ENCODE measurements at places on chromosomes 7 and 10. TPM values are rescaled to one million over a fixed set of nuclear protein-coding genes. Genes with fewer than 3 reads are reported as not detected.
A peak's percentile ranks its signal among the peaks of the same experiment; 100 is the strongest.

BTBD16 gene
- not detected for total RNA-seq

ELFN1 gene
- total RNA-seq, result 0.07 TPM

UTF1 gene
- total RNA-seq, result not detected

PNLIPRP2 gene
- not detected for total RNA-seq

MUC3A gene
- total RNA-seq, result not detected

MYOF gene
- 2.7 TPM for total RNA-seq

CCAR1 gene
- 111 TPM for total RNA-seq

GRCh38 chr7:33562996-33563395, 342.3 kb upstream of the BMPER start:
- H3K27me3 ChIP-seq, result no peaks in the 10 kb centered on the region
- no peaks in the 10 kb centered on the region for H3K36me3 ChIP-seq
- no peak for DNase-seq
- no peak overlapping the region for H3K4me3 ChIP-seq

- no peak for DNase-seq
- no peak overlapping the region for H3K27ac ChIP-seq
- no peaks in the 10 kb centered on the region for H3K36me3 ChIP-seq
- no peak overlapping the region for H3K4me3 ChIP-seq
Measured at GRCh38 chr7:93945756-93946535, 24.4 kb downstream of the GNG11 start.

DNA sequence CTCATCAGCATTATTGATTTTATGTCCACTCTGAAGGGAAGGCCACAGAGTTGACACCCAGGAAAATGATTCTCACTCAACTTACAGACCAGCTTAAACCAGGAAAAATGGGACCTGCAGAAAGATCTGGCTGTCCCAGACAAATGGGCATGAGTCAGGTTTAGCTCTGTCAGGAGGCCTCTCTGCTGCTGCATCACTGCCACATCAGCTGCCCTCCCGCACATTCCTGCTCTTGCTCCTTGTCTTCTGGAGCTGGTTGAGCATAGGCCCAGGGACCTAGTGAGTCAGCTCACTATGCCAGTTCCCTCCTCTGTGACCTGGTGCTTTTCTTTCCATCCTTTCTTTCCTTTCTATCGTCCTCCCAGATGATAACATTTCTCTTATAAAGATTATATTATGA, 18.8 kb upstream of the SMNDC1 start:
- H3K4me3 ChIP-seq, result no peak overlapping the region
- peaks cover 4% of the 10 kb centered on the region for H3K36me3 ChIP-seq
- no peak overlapping the region for H3K27ac ChIP-seq
- no peak for DNase-seq
- peaks cover 5% of the 10 kb centered on the region for H3K27me3 ChIP-seq
- peaks cover 19% of the 10 kb centered on the region for H3K4me1 ChIP-seq

DNA sequence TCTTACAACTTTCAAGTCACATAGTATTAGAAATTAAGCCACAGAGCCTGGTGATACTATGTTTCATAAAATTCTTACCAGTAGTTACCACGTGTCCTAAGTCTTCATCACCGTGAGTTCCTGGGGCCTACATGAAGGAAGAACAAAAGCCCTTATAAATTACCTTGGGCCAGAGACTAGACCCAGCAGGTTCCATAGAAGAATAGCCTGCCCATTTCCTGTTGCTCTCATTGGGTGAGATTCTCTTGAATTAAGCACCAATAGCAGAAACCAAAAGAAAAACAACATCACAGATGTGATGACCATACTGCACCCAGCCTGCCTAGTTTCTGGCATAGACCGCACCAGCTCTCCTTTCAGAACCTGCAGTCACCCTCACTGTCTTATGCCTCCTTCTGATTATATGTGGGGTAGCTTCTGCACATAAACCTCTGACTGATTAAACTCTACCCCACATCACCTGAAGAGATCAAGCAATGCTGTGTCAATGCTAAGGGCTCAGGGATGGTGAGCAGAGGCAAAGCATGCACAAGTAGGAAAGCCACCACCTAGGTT, 18.0 kb upstream of the SEM1 start:
- no peak for DNase-seq
- H3K4me3 ChIP-seq, result no peak overlapping the region
- H3K36me3 ChIP-seq, result no peaks in the 10 kb centered on the region
- no peak overlapping the region for H3K27ac ChIP-seq
- H3K4me1 ChIP-seq, result no peaks in the 10 kb centered on the region
- peaks cover 14% of the 10 kb centered on the region for H3K27me3 ChIP-seq

DNA sequence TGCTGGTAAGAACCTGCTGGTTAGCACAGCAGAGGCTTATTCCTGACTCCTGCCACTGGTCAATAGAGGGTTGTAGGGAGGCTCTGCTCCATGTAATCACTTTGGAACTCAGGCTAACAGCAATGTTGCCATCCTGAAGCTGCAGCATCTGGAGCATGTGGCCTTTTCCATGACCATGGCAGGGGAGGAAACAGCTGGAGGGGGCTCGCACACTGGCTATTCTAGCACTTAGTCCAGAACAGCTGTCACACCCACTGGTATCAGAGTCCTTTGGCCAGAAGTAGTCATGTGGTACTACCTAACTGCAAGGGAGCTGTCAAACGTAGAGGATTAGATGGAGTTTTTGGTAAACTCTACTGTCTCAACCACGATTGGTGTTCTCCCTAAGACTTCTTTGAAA, 450.0 kb downstream of the RPS24 start:
- H3K27ac ChIP-seq, result no peak overlapping the region
- no peaks in the 10 kb centered on the region for H3K4me1 ChIP-seq
- H3K4me3 ChIP-seq, result no peak overlapping the region
- H3K27me3 ChIP-seq, result peaks cover 15% of the 10 kb centered on the region
- no peak for DNase-seq
- H3K36me3 ChIP-seq, result no peaks in the 10 kb centered on the region

DNA sequence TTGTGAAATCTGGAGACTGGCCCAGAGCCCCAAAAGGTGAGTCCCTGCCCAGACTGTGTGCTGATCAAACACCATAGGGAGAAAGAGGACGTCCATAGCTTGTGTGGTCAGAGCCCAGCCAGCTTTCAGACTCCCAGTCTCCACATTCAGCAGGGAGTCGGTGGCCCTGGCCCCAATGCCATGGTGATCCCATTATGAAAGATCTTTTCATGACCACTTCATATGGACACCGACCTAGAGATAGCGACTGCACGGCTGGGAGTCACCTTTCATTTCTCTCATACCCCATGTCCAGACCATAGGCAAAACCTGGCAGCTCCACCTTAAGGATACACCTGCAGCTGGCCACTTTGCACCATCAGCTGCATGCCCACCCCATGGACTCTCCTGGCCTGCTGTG, 126.4 kb downstream of the ARHGAP22 start:
- no peak overlapping the region for H3K4me3 ChIP-seq
- DNase-seq, result no peak
- H3K27ac ChIP-seq, result no peak overlapping the region
- H3K36me3 ChIP-seq, result no peaks in the 10 kb centered on the region
- no peaks in the 10 kb centered on the region for H3K4me1 ChIP-seq
- H3K27me3 ChIP-seq, result peaks cover 21% of the 10 kb centered on the region

- H3K4me3 ChIP-seq, result no peak overlapping the region
- H3K27me3 ChIP-seq, result no peaks in the 10 kb centered on the region
- no peaks in the 10 kb centered on the region for H3K36me3 ChIP-seq
- DNase-seq, result no peak
- H3K27ac ChIP-seq, result no peak overlapping the region
Measured at GRCh38 chr7:117091721-117092120, 138.4 kb downstream of the ST7 start.

DNA sequence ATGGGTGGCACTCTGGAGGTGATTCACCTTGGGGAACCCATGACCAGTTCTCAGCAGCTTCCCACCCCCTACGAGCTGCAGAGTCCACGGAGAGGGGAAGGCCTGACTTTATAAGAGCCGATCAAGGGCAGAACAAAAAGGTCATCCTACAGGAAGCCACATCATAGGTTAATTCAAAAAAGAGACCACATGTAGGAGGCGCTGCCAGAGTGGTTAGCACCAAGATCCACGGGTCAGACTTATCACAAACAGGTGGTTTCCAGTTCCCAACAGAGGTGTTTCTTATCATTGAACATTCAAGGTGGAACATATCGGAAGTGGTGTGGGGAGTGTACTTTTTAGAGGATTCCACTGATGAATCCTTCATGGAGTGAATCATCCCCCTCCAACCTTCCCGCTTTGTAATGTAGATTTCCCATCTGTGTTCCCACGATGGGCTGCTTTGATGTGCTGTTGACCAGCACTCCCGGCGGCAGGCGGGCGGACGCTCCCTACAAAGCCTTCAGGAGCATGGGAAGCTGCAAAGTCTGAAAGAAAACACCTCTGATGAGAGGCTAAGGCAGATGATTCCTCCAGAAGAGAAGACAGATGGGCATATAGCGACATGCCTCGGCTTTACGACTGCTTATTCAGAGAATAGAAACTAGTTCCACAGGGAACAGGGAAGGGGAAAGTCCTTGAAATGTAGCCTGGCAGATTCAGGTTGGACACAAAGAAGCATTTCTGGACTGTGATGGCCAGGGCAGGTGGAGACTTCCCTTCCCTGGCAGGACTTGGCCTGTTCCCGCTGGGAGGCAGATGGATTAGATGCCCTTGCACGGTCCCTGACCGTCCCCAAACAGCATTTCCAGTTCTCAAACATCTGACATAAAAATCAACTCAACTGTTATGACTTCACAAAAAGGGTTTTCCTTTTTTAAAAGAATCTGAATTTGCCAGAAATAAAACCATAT, 66.5 kb downstream of the AFAP1L2 start:
- no peak overlapping the region for H3K27ac ChIP-seq
- peaks cover 3% of the 10 kb centered on the region for H3K27me3 ChIP-seq
- no peak for DNase-seq
- peaks cover 6% of the 10 kb centered on the region for H3K4me1 ChIP-seq
- H3K36me3 ChIP-seq, result no peaks in the 10 kb centered on the region

DNA sequence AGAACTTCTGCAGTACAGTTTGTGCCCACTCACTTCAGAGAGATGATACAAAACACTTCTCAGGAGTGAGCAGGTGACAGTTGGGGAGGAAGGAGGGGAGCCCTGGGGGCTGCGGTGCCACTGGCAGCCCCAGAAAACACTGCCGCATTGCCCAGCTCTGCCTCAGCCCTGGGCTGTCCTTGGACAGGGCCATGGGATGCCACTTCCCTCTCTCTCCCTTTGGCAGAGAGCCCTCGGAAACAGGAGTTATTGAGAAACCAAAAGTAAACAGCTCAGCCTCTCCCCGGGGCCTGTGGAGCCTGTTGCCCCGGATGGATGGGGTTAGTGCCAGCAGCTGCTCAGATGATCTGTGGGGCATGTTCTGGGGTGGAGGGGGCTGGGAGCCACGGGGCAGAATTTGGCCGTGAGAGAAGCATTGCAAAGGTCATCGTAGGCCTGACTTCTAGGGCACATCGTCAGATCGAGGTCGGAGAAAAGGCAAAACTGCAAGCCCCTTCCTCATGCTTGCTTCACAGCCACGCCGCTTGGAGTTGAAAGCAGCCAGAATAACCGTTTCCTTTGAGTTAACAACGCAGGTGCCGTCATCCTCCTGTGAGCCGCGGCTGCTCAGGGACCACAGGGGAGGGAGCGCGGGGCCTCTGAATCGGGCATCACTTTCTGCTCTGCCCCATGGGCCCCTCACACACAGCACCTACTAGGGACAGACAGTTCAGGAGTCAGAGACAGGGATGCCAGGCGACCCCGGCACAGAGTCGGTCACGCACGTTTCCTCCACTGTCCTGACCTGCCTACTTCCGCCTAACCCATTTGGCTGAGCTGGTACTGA, 256.4 kb downstream of the CAMK1D start:
- peak overlapping the region; percentile 69 for H3K4me3 ChIP-seq
- peaks cover 2% of the 10 kb centered on the region for H3K36me3 ChIP-seq
- H3K27me3 ChIP-seq, result no peaks in the 10 kb centered on the region
- peak; percentile 72 for DNase-seq
- H3K4me1 ChIP-seq, result peaks cover 27% of the 10 kb centered on the region

DNA sequence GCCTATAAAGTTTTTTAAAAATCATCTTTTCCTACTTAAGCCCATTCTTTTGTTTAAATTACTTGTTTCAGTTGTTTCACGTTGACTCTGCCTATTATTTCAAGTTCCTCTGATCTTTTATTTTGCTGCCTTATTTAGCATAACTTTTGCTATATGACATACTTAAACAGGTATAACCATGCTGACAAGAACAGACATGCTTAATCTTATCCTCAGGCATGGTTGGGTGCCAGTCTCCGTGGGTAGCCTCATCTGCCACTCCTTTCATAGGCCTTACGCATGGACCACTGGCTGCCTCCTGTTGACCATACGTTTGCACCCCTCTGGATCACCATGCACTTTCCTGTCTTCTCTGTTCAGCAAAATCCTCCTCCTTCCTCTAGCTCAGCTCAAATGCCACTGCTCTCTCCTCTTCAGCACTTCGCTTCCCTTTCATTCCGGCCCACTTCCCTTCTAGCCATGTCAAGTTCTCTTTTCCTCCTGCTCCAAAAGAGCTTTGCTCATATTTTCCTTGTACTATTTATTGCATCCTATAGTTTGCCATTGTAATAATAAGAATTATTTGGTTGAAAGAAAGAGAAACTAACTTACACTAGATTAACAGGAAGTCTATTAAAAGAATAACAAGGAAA, 10.0 kb upstream of the TSPAN33 start:
- DNase-seq, result no peak
- H3K27me3 ChIP-seq, result no peaks in the 10 kb centered on the region
- H3K27ac ChIP-seq, result peak overlapping the region; percentile 70
- peaks cover 23% of the 10 kb centered on the region for H3K4me1 ChIP-seq

GRCh38 chr7:111516612-111517011, 45.7 kb downstream of the IMMP2L start:
- no peaks in the 10 kb centered on the region for H3K4me1 ChIP-seq
- no peaks in the 10 kb centered on the region for H3K27me3 ChIP-seq
- no peak overlapping the region for H3K27ac ChIP-seq
- no peak for DNase-seq
- H3K36me3 ChIP-seq, result no peaks in the 10 kb centered on the region

DNA sequence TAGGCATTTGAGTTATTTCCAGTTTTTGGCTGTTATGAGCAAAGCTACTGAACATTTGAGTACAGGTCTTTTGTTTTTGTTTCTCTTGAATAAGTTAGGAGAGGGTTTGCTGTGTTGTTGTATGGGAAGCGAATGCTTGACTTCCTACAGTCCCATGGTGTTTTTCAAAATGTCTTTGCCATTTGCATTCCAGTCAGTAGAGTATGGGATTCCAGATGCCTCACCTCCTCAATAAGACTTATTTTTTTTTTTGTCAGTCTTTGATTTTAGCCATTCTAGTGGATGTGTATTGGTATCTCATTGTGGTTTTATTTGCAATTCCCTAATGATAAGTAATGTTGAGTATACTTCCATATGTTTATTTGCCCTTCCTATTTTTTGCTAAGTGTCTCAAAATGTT, 19.4 kb downstream of the CDK13 start:
- peaks cover 55% of the 10 kb centered on the region for H3K36me3 ChIP-seq
- H3K27me3 ChIP-seq, result no peaks in the 10 kb centered on the region
- DNase-seq, result no peak
- H3K27ac ChIP-seq, result peak overlapping the region; percentile 42

GRCh38 chr7:41046776-41047175, 656.1 kb downstream of the INHBA start:
- H3K4me1 ChIP-seq, result no peaks in the 10 kb centered on the region
- H3K27me3 ChIP-seq, result no peaks in the 10 kb centered on the region
- no peak overlapping the region for H3K4me3 ChIP-seq
- DNase-seq, result no peak

DNA sequence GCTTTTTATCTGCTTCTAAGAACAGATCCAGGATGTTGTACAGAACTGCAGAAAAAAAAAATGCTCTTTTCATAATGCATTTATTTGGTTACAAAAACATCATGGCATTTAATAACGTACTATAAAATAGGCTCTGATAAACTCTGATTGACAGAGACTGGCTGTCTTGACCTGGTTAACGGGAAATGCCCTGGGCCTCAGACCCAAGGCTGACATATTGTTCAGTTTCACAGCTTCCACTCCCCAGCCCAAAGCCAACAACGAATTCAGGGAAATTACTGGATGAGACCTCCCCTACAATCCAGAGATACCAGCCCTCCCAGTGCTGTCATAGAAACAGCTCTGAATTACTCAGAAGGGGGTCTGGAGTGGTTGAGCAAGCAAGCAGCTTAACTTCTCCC, 260.1 kb downstream of the CREB5 start:
- H3K27me3 ChIP-seq, result no peaks in the 10 kb centered on the region
- no peak overlapping the region for H3K4me3 ChIP-seq
- no peaks in the 10 kb centered on the region for H3K36me3 ChIP-seq
